ENCODE measurements at places on chromosomes 5 and 9. TPM values are rescaled to one million over a fixed set of nuclear protein-coding genes. Genes with fewer than 3 reads are reported as not detected.

DNA sequence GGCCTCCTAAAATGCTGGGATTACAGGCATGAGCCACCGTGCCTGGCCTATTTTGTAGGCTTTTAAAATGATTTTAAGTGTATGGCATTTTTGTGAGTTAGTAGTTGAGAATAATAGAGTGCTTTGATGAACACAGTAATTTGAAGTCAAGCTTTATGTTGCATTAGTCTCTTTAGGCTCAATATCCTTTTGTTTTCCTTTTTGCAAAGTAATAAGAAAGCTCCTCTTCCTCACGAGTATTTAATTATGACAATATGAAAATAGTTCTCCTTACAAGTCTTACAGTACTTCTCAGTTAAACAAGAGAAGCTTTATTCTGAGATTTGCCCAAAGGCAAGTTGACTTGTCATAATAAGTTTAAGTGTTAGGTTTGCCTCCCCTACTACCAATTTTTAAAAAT lies 69.0 kb downstream of the TJP2 start:
- no peak for DNase-seq
- H3K36me3 ChIP-seq, result peaks cover 9% of the 10 kb centered on the region
- no peaks in the 10 kb centered on the region for H3K27me3 ChIP-seq
- no peaks in the 10 kb centered on the region for H3K4me1 ChIP-seq
- H3K4me3 ChIP-seq, result no peak overlapping the region

- H3K36me3 ChIP-seq, result no peaks in the 10 kb centered on the region
- H3K27ac ChIP-seq, result no peak overlapping the region
- peaks cover 3% of the 10 kb centered on the region for H3K27me3 ChIP-seq
- no peak overlapping the region for H3K4me3 ChIP-seq
Observed at GRCh38 chr5:131005963-131006684, 158.9 kb downstream of the HINT1 start.

GRCh38 chr5:124239572-124239971 lies 506.9 kb downstream of the ZNF608 start:
- H3K4me1 ChIP-seq, result no peaks in the 10 kb centered on the region
- H3K4me3 ChIP-seq, result no peak overlapping the region
- DNase-seq, result no peak

DNA sequence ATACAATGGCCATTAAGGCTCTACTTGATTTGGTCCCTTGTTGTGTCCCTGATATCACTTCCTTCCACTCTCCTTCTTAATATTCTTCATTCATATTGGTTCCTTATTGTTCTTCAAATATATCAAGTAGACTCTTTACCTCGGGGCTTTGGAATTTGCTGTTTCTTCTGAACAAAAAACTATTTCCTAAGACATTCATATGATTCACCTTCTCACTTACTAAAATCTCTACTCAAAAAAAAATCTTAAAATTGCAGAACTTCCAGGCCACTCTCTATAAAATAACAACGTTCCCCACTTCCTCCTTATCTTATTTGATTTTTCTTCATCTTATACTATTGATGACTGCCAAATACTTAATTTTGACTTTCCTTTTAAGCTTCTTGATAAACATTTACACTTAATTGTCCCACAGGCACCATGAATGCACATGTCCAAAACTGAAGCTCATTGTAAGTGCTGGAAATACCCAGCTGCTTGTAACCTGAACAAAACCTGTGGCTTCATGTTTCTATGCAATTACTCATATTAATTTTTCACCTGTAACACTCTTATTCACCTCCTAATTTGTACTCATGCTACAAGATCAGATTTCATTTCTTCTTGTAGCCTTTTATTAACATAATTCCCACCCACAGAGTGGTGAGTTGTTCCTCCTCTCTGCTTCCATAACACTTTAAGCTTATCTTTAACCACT lies 58.4 kb upstream of the NUDT12 start:
- no peak overlapping the region for H3K27ac ChIP-seq
- no peak for DNase-seq

DNA sequence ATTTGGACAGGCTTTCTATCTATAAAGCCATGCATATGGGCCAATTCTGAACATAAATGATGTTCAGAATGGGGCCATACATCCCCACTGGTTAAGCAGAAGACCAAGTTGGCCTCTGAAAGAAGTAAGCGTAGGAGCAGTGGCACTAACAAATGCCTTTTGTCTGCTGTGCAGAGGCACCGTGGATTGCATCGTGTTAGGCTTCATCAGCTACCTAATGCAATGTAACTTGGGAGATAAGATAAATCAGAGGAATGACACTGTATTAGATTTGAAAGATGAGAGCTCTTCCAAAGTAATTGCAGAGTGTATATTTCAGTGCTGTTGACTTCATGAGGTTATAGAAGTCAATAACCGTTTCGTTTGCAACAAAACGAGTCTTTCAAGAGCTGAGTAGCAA lies 148.1 kb downstream of the PARP8 start:
- H3K4me3 ChIP-seq, result no peak overlapping the region
- H3K27ac ChIP-seq, result no peak overlapping the region
- DNase-seq, result no peak
- H3K27me3 ChIP-seq, result no peaks in the 10 kb centered on the region

- no peaks in the 10 kb centered on the region for H3K27me3 ChIP-seq
- no peaks in the 10 kb centered on the region for H3K36me3 ChIP-seq
- no peak overlapping the region for H3K4me3 ChIP-seq
- DNase-seq, result no peak
- H3K4me1 ChIP-seq, result no peaks in the 10 kb centered on the region
- H3K27ac ChIP-seq, result no peak overlapping the region
Observed at GRCh38 chr9:117622347-117622746, 81.9 kb upstream of the TLR4 start.

GRCh38 chr5:96972599-96973334 lies 36.9 kb downstream of the LNPEP start:
- DNase-seq, result no peak
- H3K36me3 ChIP-seq, result peaks cover 3% of the 10 kb centered on the region
- no peak overlapping the region for H3K4me3 ChIP-seq
- H3K27ac ChIP-seq, result no peak overlapping the region
- no peaks in the 10 kb centered on the region for H3K27me3 ChIP-seq
- H3K4me1 ChIP-seq, result peaks cover 15% of the 10 kb centered on the region

- no peak overlapping the region for H3K27ac ChIP-seq
- peaks cover 35% of the 10 kb centered on the region for H3K4me1 ChIP-seq
- H3K27me3 ChIP-seq, result peaks cover 57% of the 10 kb centered on the region
- no peak overlapping the region for H3K4me3 ChIP-seq
- H3K36me3 ChIP-seq, result no peaks in the 10 kb centered on the region
Observed at GRCh38 chr9:88537761-88538091, 2.7 kb downstream of the NXNL2 start.

DNA sequence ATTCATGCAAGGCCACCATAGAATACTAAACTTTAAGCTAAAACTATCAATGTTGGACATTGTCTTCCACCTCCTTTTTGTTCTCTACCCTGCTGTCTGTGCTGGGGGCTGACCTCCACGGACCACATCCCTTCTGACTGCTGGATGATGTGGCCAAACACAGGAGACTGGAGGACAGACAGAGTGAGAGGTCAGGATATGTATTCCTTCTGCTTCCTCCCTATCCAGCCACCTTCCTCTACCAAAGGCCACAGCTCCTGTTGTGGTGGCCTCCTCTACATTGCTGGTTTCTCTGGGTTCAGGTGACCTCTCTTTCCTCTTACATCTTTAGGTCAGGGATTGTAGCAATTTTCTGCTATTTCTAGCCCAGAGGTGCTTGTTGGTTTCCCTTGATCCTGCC lies 148.1 kb downstream of the ACTBL2 start:
- no peak for DNase-seq
- no peaks in the 10 kb centered on the region for H3K27me3 ChIP-seq
- H3K4me3 ChIP-seq, result no peak overlapping the region

DNA sequence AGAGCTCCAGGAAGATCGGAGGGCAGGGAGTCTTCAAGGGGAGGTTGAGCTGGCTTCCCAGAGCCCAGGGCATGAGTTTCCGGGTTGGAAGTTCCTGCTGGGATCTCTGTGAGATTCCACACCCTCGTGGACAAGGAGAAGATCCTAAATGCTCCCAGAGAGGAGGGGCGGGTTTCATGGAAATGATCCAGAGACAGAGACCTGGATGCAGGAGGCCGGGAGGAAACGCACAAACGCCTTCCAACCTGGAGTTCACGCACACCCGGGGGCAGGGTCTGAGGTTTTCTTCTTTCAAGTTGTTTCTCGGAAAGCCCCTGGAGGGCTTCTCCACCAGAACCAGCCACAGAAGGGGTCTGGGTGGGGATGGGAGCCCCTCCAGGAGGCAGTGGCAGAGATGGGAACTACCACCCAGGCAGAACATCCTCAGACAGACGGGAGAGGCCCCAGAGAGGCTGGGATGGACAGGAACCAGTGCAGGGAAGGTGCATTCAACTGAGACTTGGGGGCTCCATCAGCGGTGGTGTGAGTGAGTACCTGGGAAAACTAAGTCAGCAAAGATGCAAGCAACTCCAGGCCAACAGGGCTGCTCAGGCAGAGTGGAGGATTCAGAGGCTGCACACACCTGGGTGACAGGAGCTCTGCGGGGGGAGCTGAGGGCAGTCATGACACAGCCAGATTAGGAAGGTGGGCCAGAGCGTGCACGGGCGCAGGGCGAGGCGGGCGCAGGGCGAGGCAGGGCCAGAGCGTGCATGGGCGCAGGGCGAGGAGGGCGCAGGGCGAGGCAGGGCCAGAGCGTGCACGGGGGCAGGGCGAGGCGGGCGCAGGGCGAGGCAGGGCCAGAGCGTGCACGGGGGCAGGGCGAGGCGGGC lies 52.1 kb upstream of the EXOC3 start:
- H3K27ac ChIP-seq, result no peak overlapping the region
- no peak overlapping the region for H3K4me3 ChIP-seq
- no peak for DNase-seq
- H3K27me3 ChIP-seq, result no peaks in the 10 kb centered on the region
- peaks cover 49% of the 10 kb centered on the region for H3K4me1 ChIP-seq

DNA sequence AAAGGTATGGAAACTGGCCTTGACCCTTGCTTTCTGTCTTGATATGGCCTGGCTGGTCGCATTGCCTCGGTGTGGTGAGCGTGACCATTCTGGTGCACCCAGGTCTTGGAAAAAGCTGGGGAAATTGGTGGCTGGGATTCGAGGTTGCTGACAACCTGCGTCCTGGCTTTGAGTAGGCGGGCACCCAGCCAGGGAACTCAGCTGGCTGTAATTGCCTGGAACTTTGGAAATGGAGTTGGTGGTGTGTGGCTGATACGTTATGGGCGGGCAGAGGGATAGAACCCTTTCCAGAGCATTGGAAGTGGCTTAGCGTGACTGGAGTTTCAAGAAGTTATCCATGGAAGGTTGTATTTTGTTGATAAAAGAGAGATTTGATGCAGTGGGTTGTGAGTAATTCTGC lies 35.2 kb downstream of the KCNMB1 start:
- peaks cover 4% of the 10 kb centered on the region for H3K27me3 ChIP-seq
- DNase-seq, result no peak
- no peak overlapping the region for H3K4me3 ChIP-seq
- no peak overlapping the region for H3K27ac ChIP-seq
- no peaks in the 10 kb centered on the region for H3K4me1 ChIP-seq
- H3K36me3 ChIP-seq, result no peaks in the 10 kb centered on the region

DNA sequence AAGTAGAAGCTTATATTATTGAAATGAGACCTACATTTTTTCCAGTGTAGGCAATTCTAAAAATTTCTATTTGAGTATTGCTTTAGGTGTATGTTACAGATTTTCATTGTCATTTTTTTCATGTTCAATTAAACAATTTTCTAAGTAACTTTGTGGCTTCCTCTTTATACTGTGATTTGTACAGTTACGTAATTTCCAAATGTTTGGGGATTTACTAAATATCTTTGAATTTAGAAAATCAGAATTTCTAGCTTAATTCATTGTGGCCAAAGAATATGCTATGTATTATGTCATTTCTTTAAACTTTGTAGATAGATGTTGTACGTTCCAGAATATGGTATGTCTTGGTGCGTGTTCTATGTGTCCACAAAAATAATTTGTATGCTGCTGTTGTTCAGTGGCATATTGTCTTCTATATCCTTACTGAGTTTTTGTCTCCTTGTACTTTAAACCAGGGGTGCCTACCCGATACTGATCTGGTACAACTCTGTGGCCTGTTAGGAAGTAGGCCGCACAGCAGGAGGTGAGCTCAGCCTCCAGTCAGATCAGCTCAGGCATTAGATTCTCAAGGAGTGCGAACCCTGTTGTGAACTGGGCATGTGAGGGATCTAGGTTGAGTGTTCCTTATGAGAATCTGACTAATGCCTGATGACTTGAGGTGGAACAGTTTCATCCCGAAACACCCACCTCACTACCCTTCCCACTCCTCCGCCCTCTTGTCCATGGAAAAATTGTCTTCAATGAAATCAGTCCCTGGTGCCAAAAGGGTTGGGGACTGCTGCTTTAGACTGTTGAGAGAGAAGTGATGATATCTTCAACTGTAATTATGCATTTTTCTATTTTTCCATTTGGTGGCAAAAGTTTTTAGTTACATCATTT lies 63.5 kb downstream of the UBE2R2 start:
- H3K27me3 ChIP-seq, result no peaks in the 10 kb centered on the region
- no peak overlapping the region for H3K27ac ChIP-seq
- H3K36me3 ChIP-seq, result no peaks in the 10 kb centered on the region
- H3K4me3 ChIP-seq, result no peak overlapping the region

- no peak for DNase-seq
- H3K36me3 ChIP-seq, result no peaks in the 10 kb centered on the region
- no peaks in the 10 kb centered on the region for H3K4me1 ChIP-seq
- H3K27me3 ChIP-seq, result no peaks in the 10 kb centered on the region
- H3K4me3 ChIP-seq, result no peak overlapping the region
Observed at GRCh38 chr5:126970517-126971017, 59.8 kb downstream of the MARCHF3 start.

GRCh38 chr9:133396952-133397351 lies 20.8 kb downstream of the STKLD1 start:
- no peak overlapping the region for H3K4me3 ChIP-seq
- DNase-seq, result no peak
- H3K27ac ChIP-seq, result no peak overlapping the region
- peaks cover 2% of the 10 kb centered on the region for H3K36me3 ChIP-seq
- H3K27me3 ChIP-seq, result no peaks in the 10 kb centered on the region

DNA sequence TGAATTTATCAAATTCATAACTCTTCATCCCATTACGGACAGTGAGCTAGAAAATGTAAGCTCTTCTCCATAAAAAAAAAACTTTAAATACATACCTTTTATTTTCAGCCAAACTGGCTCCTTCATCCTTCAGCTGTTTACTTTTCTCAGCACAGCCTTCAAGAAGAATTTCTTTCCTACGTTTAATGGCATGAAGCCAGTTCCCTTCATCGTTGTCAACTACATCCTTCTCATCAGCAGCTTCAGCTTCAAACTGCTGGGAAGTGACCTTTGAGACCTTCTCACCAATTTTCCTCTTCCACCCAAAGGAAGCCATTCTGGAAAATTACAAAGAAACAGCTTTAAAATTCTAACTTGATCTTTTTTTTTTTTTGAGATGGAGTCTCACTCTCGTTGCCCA lies 9.1 kb downstream of the TTC33 start:
- no peaks in the 10 kb centered on the region for H3K36me3 ChIP-seq
- no peaks in the 10 kb centered on the region for H3K27me3 ChIP-seq

SH2D3C gene
- polyA plus RNA-seq, result 25.1 TPM

FBP2 gene
- polyA plus RNA-seq, result 0.32 TPM

LRRC19 gene
- under 0.01 TPM for polyA plus RNA-seq

GRIA1 gene
- polyA plus RNA-seq, result 0.18 TPM

MUSK gene
- polyA plus RNA-seq, result 0.02 TPM
